CD8-positive, alpha-beta memory T cell (primary cell): ENCODE measurements at places on chromosomes 2 and 18. TPM values are rescaled to one million over a fixed set of nuclear protein-coding genes. Genes with fewer than 3 reads are reported as not detected.

ATP8B1 gene
- total RNA-seq, result not detected

PCARE gene
- not detected for total RNA-seq

GRCh38 chr2:229910832-229911412, 10.9 kb downstream of the TRIP12 start:
- DNase-seq, result peak; percentile 17

- DNase-seq, result no peak
Measured at GRCh38 chr2:196379600-196379999, 208.2 kb upstream of the STK17B start.
